ENCODE measurements at places on chromosomes 4 and X.

DNA sequence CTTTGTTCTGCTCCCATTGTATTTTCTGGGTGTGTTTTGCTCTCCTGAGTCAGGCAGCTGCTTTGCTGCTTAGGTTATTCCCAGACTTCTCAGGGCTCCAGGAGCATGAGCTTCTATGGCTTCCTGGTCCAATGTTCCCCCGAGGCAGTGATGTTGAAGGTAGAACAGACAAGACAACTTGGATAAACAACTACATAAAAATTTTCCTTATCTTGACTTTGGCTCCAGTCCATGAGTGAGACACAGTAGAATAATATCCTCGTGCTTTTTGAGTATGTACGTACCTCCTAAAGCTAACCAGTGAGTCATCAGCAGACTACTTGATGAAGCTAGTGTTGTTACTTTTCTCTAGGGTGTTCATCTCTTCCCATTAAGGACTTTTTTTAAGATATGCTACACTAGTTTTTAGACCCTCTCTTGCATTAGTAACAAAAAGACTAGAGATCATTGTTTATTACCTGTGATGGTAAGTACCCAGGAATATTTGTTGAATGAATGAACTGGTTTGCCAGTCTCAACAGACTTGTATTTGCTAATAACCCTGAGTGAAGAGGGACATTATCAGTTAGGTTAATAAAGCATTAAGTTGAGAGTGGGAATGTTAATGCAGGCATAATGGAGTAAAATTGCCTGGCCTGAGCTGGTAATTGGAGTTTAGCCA is 131.9 kb downstream of the FHIP1A start:
- DNase-seq = peak; percentile 57

DNA sequence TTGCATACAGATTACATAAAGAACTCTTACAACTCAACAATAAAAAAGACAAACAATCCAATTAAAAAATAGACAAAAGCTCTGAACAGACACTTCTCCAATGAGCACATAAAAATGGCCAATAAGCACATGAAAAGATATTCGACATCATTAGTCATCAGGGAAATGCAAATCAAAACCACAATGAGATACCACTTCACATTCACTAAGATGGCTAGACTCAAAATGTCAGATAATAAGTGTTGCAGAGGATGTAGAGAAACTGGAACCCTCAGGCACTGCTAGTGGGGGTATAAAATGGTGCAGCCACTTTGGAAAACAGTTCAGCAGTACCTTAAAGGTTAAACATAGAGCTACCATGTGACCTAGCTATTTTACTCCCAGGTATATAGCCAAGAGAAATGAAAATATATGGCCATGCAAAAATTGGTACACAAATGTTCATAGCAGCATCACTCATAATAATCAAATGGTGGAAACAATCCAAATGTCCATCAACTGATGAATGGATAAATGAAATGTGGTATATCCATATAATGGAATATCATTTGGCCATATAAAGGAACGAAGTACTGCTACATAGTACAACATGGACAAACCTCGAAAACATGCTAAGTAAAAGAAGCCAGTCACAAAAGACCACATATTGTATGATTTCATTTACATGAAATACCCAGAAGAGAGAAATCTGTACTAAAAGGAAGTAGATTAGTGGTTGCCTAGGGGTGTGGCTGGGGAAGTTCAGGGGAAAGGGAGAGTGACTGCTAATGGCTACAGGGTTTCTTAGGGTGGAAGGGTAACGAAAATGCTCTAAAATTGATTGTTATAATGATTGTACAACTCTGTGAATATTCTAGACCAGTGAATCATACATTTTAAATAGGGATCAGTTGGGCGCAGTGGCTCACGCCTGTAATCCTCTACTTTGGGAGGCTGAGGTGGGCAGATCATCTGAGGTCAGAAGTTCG is 29.4 kb downstream of the SASH3 start:
- no peak for DNase-seq

- DNase-seq = no peak
Observed at GRCh38 chrX:70172221-70172620, 5.1 kb upstream of the DGAT2L6 start.

DNA sequence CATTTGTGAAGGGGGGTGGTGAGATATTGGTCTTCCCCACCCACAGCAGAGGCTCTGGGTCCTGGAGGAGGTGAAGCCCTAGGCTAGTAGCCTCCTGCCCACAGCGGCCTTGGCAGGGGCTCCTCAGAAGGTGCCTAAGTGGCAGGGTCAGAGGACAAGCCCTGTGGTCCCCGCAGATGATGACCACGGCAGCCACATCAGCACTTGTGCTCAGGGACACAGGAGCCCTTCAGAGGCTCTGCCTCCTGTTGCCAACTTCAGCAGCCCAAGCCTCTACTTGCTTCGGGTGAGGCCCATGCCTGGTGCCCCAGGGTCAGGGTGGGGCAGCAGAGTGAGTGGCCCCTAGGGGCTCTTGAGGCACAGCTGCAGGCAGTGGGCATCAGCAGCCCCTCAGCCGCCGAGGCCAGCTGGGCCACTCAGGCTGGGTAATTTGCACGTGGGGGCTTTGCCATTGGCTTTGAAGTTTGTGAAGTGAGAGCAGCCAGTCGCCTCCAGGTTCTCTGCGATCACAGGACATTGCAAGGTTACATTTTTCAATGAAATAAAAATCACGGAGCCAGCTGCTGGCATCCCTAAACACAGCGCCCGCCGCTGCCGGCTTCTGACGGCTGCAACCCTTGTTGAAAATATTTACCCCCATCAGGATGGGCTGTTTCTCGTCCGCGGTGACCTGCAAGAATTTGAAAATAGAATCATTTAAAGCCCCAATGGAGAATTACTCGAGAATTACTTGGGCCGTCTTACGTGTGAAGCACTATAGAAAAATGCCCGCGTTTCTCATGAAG is 108.5 kb downstream of the HMX1 start:
- no peak for DNase-seq

- no peak for DNase-seq
Observed at GRCh38 chrX:84064164-84064563, 123.8 kb downstream of the RPS6KA6 start.

DNA sequence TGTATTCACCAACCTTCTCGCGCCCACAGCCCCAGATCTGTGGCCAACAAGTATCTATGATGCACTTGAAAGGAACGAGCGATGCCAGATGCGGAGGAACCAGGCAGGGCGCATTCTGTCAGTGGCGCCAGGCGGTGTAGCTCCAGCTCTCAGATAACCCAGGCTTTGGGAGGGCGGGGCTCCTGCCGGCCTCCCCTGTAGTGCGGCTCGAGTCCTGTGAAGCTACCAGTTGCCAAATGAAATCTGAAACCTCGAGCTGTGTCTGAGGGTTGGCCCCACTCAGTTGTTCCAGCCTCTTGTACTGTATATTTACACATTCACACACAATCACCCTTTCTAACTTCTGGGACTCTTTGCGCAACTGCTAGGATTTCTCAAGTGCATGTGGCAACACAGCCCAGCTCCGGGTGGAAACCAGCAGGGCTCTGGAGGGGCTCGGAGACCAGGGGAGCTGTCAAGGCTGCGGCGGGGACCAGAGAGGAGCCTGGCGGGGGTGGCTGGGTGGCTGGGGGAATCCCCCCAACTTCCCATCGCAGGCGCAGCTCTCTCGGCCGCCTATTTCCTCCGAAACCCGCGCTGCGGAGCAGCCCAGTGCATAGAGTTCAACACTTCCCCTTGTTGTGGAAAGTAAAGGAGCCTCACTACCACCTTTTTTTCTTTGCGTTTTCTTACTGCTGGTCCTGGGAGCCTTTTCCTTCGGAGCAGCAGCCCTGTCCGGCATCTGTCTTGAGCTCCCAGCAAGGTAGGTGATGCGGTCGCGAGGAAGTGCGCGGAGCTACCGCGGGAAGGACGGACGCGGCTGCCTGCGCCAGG is at the start of gene ARHGAP24:
Gene ARHGAP24, plus strand, starts transcription at position 333 of the 813 bp plus-strand sequence.
- DNase-seq = peak; percentile 53

GRCh38 chrX:1226249-1226648 is 13.8 kb upstream of the CRLF2 start:
- no peak for DNase-seq

GRCh38 chrX:51487960-51488267 is 8.5 kb downstream of the NUDT11 start:
- DNase-seq = no peak

DNA sequence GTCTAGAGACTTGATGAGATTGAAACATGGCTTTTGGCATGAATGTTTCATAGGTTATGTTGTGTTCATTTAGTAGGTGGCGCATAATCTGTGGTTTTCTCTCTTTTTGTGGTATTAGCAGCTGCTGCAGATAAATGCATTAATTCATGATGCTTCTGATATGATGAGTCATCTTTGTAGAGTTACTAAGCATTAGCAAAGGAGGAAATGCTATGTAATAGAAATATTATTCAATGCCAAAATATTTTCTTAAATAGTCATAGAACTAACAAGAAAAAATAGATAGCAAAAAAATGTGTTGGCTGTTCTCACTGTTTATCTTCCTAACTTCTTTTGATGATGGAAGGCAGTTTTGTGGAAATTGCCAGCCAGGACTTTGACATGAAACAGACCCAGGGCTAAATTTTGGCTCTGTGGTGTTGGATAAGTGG is 3.6 kb downstream of the ZXDB start:
- DNase-seq = peak; percentile 20

DNA sequence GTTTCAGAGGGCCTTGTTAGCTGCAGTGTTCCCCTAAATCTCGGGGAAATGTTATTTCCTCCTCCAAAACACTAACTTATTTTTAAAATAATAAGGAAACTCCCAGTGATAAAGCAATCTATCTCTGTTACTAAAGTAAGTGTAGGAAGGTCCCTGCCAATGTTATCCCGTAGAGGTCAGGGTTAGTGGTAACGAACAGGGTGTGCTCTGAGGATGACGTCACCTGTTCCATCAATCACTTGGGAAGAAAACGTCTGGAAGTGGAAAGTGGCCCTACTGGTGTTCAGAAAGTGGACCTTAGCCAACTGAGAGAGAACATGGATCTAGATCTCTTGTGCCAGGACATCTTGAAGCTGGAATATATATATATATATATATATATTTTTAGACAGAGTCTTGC is 249.5 kb downstream of the BCOR start:
- no peak for DNase-seq

DNA sequence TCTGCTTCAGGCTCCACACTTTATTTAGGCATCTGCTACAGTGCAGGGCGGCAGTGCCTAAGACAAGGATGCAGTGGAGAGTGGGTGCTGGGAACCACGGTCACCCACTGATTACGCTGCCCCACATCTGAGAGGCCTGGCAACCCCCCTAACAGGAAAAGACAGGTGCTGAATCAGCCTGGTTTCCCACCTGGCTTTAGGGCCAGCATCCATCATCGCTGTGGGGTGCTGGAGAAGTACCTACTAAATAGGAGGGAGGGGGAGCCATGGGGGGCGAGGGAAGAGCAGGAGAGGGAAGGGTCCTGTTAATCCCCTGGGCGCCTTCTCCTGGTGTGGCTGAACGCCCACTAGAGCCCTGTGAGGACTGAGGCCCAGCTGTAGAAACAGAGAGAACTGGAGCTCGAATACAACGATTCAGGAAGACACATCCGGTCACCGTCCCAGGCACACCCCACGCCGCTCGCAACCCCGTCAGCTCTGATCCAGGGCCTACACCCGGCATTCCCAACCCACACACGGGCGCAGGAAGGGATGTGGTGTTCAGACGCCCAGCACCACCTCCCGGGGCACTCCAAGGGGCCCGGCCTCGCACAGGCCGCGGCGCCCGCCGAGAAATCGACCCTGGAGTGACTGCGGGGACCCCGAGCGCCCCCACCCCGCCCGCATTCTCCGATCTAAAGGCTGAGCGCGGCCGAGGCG is 554 bp downstream of the DCTD start:
- DNase-seq = no peak

GRCh38 chr4:3352505-3352904 is 59.7 kb downstream of the RGS12 start:
- DNase-seq = no peak

DNA sequence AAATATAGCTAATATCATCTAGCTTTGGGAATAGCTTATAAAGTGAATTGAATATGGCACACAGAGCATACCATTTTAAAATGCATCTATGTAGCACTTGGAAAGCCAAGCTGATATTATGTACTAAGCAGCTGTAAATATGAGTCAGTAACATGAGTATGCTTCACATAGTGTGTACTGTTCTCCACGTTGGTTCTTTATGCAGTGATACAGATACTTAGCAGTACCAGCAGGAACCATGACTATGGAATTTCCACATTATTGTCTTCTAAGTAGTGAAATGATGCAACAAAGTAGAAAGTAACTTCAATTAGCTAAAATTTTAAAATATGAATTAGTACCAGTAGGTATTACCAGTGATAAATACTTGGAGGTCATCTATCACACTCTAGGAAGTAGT is 320.1 kb downstream of the BMPR1B start:
- DNase-seq = no peak

- DNase-seq = no peak
Observed at GRCh38 chr4:169338241-169338640, 67.5 kb upstream of the SH3RF1 start.

DNA sequence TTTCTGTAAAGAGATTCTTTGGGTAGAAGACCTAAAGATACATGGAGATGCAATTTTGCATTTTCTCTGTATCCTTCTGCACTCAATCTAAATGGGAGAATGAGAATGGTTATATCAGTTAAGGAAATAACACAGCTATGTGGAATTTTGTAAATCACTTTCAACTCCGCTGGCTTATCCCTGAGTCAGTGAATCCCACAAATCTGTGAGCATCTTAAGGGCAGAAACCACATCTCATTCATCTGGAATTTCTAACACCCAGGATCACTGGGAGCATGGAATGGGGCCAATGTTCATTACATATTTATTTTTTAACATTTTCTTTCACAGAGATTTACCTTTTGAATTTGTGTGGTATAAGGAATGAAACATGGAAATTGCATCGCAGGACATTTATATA is 167.8 kb downstream of the CFAP47 start:
- no peak for DNase-seq

GRCh38 chr4:84362896-84363655 is 136.0 kb downstream of the NKX6-1 start:
- DNase-seq = no peak

DNA sequence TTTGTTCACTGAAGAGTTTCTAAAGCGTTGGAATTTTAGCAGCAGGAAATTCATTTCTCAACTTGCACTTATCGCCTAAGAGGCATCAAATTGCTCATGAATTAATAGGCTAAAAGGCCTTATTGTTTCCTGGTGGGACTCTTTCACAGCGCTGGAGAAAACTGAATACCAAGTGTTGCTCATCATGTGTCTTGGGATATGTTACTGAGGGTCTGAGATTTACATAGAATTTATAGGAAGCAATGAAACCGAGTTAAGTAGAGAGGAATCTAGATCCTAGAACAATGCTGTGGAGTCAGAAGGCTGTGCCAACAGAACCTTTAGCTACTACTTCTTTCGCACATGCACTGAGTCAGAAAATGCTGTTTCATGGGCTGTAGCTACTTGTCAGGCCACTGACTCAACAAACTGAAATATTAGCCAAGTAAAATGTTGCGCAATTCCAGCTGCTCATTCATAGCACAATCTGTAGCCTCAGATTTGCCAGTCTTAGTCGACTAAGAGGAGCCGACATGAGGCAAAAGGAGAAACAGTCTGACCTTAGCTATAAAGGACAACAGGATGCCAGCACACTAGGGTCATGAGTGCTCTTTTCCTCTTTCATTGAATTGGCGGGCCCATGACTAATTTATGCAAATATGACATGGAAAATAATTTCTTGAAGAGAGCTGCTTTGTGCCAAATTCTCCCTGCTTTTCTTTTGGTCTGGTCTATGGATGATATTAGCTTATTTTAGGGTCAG is 35.9 kb upstream of the CXCL8 start:
- peak; percentile 95 for DNase-seq
